T1000 (cell line): ENCODE measurements at places on chromosomes 6 and 20.

DNA sequence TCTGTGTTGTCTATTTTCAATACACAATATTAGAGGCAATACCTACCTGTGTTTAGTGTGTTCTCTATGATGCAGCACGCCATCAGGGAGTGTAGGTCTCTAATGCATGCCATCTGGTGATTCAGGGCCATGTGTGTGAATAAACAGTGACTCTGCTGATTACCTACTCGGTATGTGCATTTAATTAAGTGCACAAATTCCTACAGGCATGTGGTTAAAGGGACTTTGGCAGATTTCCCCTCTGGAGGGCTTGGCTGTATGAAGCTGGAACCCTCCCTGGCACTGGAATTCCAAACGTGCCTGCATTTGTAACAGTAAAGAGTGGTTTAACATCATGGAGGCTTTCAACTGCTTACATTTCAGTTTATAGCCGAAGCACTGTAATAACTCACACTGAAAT is 401.5 kb upstream of the SASH1 start:
- DNase-seq = peak; percentile 16

GRCh38 chr6:78192057-78192456 is 539.2 kb downstream of the MEI4 start:
- DNase-seq = no peak

GRCh38 chr20:472889-473292 is 10.6 kb upstream of the TBC1D20 start:
- no peak for DNase-seq

GRCh38 chr6:49721297-49721696 is 8.0 kb upstream of the CRISP2 start:
- DNase-seq = no peak

GRCh38 chr6:146944077-146944476 is 260.1 kb upstream of the STXBP5 start:
- no peak for DNase-seq

DNA sequence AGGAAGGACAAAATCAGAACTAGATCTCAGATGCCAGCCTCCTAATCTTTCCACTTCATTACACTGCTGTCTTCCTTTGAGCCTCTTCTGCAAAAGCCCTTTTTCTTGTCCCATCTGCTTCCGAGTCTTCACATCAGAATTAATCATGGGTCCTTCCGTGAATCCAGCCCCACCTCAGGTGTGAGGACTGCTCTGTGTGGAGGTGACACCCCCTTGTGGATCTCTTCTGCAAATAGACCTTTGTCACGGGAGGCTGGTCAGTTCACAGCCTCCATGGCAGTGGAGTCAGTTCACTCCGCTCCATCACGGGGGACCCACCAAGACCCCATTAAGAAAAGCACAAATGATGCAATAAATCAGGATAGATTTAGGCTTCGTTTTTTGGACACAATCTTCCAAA is 171.1 kb downstream of the ADAT2 start:
- no peak for DNase-seq

- no peak for DNase-seq
Observed at GRCh38 chr6:3805448-3806123, 43.6 kb upstream of the FAM50B start.

DNA sequence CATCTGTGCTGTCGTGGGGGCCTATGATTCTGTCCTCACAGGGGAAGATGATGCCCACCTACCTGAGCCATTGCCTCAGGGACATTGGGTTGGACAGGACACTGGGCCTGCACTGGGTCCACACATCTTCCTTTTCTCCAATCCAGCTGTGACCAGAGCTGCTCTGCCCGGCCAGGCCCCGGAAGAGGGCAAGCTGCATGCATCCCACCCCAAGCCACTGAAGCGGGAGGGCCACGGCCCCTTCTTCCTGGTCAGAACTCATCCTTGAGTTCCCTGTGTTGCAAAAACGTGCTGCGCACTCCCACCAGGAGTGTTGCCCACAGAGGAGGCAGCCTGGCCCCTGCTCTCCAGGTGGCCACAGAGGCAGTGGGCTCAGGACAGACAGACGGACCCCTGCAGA is 38.2 kb downstream of the SPDEF start:
- DNase-seq = no peak
